ENCODE measurements at places on chromosomes 2 and 18.

DNA sequence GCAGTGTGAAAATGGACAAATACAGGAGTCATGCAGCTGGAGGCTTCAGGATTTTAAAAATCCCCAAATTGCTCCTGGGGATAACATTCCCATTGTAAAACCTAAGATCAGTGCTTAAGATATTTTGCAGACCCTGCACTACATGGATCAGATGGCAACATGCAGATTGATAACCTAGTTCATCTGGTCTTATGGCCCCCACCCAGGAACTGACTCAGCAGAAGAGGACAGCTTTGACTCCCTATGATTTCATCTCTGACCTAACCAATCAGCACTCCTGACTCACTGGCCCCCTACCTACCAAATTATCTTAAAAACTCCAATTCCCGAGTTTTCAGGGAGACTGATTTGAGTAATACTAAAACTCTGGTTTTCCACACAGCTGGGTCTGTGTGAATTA lies 20.0 kb downstream of the SRBD1 start:
- no peak for DNase-seq

DNA sequence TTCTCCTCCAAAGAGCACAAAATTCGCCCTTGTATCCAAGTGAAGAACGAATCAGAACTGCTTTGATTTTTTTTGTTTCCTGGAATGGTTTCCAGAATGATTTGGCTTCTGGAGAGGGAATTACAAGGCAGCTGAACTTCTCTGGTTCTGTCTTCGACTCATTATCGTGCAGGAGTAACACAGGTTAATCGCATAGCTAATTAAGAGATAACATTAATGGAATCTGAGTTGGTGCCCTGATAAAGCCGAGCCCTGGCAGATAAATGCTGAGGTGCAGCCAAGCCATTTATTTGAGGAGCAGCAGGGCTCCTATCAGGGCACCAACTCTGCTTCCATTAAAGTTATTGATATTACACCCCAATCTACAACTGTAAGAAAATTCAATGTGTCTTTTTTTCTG lies 433.7 kb downstream of the ZNF521 start:
- DNase-seq: no peak

DNA sequence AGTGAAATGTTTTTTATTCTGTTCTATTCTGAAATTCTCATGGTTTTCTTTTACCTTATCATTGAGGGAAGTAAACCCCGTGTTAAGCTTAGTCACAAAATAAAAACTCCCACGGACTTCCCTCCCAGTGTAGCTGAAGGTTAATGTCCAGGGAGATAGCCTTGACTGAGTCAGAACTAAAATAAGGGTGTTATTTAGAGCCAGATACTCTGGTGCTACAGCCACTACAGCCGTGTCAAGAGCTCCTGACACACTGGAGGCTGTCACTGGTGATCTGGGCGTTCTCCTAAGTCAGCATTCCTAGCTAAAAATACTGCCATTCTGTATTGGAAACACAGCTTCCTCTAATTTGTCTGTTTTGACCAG lies 82.0 kb upstream of the RANBP2 start:
- peak; percentile 36 for DNase-seq

- no peak for DNase-seq
These were observed 23.2 kb upstream of the GORASP2 start for GRCh38 chr2:170905864-170906263.

GRCh38 chr2:201194097-201194496 lies 11.2 kb downstream of the CASP10 start:
- no peak for DNase-seq

DNA sequence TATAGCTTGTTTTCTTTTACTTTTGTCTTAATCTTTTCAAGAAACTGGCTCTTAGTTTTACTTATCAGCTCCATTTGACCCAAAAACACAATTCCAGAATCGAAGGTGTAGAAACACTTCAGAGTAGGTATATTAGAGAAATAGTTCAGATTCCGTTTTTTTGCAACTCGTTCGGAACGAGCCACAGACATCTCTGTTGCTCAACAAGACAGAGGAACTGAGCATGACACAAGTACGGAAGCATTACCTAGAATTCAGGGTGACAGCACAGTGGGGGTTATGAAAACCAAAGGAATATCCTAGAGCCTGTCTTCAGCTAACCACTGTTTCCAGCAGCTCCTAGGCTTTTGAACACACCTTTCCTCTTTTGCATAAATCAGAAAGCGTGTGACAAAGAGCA lies 5.0 kb downstream of the HRH4 start:
- DNase-seq: no peak

- DNase-seq: no peak
These were observed 4.9 kb upstream of the MAT2A start for GRCh38 chr2:85534099-85534498.

DNA sequence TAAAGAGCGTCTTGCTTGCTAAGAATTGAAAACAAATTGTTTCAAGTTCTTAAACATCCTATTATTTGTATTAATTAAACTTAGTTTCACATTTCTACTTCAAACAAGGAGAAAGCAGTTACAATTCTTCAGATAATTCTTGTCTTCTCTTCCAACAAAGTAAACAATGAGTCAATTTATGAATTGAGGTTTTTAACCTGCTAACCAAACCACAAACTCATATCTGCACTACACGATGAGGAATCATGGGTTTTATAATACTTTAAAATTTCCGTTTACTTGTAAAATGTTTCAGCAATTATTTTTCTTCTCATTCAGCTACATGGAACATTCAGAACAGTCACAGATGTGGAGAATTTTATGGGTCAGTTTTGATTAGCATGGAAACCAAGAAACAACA lies 114.2 kb downstream of the SPIRE1 start:
- no peak for DNase-seq

- no peak for DNase-seq
These were observed 190.0 kb downstream of the SEPTIN10 start for GRCh38 chr2:109423556-109424359.

Data from NCI-H510A treated with DMSO at 0.1 percent for 48 hours (cell line).